ENCODE measurements at places on chromosomes 6 and 20.
A peak's percentile ranks its signal among the peaks of the same experiment; 100 is the strongest.

GRCh38 chr6:150641398-150642139 lies 41.9 kb downstream of the PLEKHG1 start:
- no peak for DNase-seq

DNA sequence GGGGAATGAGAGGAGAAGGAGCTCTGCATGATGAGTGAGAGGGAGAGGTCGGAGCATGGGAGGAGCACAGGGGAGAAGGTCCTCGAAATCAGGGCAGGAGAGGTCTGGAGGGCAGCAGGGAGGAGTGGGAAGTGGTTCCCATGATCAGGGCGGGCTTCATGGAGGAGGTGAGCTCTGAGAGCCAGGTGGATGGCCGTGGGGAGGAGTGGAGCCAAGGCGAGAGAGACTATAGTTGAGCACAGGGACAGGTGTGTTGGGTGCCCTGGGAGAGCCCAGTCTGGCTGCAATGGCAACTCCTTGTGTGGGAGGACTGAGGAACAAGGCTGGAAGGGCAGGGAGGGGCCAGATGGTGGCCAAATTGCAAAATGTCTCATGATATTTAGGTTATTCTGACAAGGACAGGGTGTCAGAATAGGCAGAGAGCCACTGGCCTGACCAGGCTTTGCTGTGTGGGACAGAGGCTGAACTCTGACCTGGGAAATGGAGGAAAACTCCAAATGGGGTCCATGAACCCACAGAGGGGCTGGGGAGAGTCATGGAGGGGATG lies 21.4 kb downstream of the TTBK1 start:
- no peak for DNase-seq

DNA sequence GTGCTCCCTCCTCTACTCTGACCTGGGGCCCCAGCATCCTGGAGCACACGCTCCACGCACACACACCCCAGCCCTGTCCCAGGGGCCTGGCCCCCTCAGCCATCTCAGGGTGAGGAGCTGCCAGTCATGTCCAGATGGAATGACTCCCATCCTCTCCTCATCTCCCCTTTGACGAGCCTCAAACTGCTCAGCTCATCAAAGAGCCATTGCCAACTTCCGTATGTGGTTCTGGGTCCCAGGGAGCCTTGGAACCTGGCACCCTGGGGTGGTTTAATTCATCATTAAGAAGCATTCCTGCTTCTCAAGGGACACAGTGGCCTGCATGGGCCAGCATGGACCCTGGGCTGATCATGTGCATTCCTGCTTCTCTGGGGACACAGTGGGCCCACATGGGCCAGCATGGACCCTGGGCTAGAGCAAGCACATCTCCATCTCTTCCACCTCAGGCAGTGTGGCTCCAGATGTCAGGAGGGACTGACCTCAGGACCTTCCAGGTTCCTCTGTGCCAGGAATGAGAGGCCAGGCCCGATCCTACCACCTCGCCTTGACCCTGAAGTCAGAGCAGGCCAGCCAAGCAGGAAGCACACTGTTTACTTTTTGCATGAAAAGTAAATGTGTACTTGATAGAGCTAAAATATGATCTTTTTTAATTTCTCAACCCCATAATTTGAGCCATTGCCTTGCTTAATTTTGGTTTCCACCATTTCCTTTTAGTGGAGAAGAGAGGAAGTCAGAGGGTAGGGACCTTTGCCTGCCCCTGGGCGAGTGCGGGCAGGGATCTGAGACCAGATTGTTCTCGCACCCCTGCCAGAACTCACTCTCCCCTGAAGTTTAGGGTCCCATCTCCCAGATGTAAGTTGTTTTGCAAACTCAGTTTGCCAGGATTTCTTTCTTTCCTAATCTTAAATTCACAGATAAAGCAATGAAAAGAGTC lies 26.1 kb downstream of the SPATA2 start:
- DNase-seq = no peak

DNA sequence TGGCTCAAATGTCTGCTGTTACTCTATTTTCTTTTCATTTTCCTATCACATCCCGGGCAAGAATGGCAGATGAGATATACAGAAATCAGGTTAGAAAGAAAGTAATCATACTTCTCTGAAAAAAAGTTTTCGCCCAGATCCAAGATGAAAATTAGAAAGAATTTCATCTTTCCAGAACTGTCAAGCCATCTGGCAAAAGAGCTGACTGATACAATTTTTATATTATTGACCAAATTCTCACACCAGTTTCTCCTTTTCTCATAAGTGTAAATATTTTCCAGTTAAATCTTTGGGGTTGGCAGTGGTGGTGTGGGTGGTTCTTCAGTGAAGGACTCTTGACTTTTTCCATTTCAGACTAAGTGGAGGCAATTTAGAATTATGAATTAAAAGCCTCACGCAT lies 371.9 kb downstream of the CD83 start:
- DNase-seq = no peak

- no peak for DNase-seq
These were observed 10.5 kb upstream of the DEFB128 start for GRCh38 chr20:199996-200395.

DNA sequence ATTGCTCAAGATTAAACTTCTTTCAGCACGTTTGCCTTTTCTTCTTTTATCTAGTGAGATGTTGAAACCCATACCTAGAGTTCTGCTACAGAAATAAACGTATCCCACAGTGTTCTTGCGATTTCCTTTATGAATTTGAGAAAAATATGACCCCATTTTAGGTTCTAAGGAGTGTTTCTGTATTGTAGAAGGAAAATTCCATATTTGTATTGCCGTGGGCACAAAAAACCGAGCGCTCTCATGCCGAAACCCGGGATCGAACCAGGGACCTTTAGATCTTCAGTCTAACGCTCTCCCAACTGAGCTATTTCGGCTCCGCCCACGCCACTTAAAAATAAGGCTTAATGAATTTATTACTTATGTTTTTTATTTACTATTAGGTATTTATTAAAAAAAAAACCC lies 23.7 kb downstream of the ZNF311 start:
- peak; percentile 86 for DNase-seq

DNA sequence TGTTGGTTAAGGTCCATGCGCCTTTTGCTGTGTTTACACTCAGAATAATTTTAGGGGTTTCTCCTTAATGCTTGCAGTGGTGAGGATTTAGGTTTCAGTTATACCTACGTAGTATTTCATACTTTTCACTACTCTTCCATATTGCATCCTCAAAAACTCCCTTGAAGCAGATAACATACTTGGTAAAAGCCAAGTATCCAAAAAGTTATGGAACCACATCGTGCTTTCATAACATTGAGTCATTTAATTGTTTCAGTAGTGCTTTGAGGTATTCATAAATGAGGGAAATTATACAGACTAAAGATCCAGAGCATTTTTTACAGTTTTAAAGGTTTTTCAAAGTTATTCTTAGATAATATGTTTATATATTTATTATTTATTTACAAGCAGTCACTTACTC lies 4.0 kb upstream of the ATXN1 start:
- DNase-seq = no peak

DNA sequence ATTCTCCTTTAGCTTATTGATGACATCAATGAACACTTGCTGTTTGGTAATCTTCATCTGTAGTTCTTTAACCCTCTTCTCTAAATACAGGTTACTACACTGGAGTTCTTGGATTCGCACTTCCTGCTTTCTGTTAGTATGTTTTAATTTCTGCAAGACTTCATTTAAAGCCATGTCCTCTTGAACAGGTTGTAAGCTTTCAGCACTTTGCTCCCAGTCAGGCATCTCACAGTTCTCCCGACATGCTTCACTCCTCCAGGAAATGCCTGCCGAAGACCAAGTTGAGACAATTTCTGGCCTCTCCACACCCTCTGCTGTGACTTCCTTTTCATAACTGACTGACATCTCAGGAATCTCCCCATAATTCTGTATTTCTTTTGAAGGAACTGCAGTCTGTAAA lies 15.8 kb downstream of the CAGE1 start:
- DNase-seq = no peak

DNA sequence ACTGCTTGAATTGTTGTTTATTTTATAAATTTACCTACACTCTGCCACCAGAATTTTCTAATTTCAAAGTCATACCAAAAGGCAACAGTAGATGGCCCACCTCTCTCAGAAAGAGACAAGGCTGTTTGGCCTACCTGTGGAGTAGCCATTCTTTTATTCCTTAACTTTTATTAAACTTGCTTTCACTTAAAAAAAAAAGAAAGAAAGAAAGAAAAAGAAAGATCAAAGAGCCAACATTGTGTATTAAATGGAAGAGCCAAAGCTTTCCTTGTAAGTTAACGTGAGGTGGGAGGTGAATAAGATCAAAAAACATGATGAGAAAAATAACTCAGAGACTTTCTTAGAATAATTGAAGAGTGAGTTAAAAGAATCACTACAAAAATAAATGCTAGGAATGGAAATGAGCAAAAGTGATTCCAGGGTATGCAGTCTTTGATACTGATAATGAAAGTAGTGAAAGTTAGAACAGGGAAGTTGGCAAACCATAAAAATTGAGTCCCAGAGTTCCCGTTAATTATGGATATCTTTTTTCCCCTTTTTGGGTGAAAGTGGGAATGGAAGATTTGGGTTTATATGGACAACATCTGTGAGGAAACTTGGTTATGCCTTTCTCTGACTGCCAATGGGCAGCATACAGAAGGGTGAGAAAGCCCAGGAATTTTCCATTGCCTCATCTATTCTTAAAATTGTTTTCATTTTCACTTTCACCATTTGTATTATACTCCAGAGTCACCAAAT lies 35.9 kb upstream of the MYB start:
- DNase-seq = peak; percentile 55
